Cardiac fibroblast (primary cell): ENCODE measurements at places on chromosomes 2 and 18.

GRCh38 chr18:72993250-72993649, 125.5 kb upstream of the NETO1 start:
- no peak for DNase-seq

GRCh38 chr18:50935493-50936191, 32.2 kb upstream of the ELAC1 start:
- DNase-seq = no peak

GRCh38 chr2:42906557-42907411, 114.4 kb upstream of the HAAO start:
- peak; percentile 60 for DNase-seq

GRCh38 chr2:9297156-9297555, 90.5 kb downstream of the ASAP2 start:
- peak; percentile 42 for DNase-seq

DNA sequence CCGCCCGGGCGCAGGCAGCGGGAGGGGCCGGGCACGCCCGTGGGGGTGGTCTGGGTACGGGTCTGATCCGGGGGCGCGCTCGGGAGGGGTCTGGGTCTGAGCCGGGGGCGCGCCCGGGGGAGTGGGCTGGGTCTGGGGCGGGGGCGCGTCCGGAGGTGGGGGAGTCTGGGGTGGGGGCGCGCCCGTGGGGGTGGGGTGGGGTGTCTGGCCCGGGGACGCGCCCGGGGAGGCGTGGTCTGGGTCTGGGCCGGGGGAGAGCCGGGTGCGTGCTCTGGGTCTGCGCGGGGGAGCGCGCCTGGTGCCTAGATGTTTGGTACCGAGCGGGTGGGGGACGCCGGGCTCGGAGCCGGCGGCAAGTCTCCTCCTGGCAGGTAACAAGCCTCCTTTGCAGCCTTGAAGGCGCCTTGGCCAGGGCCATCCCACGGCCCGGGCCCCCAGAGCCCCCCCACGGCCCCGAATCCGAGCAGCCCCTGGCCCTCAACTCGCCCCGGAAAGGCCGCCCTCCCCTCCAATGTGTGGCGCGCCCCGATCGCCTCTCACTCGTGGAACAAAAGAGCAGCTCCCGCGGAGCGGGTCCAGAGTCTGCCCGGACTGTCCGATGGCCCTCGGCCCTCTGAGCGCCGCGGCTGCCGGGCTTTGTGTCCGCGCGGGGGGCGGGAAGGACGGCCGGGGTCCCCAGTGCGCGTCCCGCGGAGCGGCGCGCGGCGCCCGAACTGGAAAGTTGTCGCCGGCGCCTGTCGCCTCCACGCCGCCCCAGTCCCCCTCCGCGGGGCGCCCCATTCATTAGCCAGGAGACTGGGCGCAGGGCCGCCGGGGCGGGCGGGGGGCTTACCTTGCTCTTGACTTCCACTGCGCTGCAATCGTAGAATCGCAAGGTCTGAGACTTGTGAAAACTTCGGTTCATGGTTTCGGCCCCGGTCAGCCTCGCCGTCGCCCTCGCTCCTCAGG, 595 bp downstream of the PARD6G start:
- DNase-seq = no peak

DNA sequence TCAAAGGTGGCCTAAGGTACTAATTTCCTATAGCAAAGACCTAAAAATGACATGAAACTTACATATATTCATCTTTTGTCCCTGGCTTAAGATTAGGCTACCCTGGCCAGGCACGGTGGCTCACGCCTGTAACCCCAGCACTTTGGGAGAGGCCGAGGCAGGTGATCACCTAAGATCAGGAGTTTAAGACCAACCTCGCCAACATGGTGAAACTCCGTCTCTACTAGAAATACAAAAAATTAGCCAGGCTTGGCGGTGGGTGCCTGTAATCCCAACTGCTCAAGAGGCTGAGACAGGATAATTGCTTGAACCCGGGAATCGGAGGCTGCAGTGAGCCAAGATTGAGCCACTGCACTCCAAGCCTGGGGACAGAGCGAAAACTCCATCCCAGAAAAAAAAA, 5.9 kb downstream of the SRSF7 start:
- DNase-seq = no peak

DNA sequence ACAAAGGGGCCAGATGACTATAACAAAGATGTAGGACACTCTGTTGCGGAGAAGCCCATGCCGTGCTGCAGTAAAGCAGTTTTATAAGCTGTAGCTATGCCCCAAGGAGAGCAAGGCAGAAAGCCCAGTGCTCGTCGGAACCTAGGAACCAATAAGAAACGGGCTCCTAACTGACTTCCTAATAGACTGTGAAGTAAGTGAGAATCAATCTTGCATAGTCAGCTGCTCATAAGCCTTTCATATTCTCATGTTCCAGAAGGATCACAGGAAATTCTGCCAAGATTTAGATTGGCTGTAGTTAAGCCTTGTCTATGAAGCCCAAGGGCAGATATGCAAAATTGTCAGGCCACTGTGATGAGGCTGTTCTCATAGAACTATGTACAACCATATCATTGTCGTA, 98.4 kb downstream of the RTTN start:
- no peak for DNase-seq
